Stimulated activated CD4-positive, alpha-beta T cell treated with anti-CD3 and anti-CD28 coated beads, Interleukin-2, amount 100 ng/mL, for 4 hours (primary cell): ENCODE measurements at places on chromosomes 5 and 9.

DNA sequence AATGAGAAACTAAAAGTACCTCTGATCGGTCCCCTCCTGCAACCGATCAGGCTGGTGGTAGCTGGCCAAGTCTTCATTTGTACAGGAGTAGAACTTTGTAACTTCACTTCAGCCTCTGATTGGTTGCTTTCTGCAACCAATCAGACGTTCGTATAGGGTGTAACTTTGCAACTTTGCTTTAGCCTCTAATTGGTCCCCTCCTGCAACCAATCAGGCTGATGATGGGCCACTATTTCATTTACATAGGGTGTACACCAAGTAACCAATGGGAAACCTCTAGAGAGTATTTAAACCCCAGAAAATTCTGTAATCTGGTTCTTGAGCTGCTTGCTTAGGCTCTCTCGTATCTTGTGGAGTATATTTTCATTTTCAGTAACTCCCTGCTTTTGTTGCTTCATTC is 445.5 kb downstream of the MED10 start:
- no peak for DNase-seq

DNA sequence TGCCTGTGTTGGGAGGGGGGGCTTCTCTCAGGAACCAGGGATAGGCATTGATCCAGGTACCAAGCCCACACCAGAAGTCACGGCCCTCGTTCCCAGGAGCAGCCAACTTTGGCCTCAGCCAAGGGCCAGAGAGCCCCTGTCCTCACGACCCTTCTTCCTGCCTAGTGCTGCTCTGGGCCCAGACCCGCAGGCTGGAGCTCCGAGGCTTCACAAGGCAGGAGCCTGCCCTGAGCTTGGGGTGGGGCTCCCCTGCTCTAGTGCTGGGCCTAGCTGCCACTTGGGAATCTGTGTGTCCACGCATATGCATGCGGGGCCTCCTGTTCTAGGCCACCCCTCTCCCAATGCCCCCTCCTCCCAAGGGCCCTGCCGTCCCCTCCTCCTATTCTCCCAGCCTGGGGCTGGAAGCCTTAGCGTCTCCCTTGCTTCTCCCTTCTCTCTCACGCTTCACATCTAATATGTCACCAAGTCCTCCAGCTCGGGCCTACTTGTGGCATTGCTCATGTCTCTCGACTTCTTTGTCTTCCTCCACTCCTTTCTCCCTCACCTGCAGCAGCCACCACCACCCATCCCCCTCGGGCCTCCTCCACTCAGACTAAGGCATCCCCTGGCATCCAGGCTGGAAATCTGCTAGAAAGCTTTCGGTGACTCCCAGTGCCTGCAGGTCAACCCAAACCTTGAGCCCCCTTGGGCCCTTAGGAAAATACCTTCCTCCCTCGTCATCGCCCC is 3.4 kb downstream of the UNC5A start:
- no peak for DNase-seq

DNA sequence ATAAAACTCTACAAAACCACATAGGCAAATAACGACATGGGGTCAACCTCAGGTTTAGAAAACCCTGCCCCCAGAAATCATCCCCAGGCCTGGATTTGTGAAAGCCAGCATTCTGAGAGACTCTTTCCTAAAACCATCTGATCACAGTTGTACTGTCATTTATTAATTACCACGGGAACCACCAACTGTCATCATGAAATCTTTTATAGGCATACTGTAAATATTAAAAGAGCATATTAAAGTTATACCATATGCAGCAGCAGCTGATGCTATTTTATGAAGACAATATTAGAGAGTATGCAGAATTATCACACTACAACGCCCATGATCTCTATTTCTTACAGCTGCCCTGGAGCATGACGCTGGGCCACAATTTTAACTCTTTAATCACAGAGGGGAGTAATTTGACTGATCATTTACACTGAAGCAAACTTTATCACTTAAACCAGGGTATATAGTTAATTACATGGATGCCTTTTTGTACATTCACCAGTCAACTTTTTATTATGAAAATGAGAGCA is 9.0 kb upstream of the ZDHHC21 start:
- DNase-seq, result no peak

GRCh38 chr5:488241-488640 is 36.0 kb downstream of the SLC9A3 start:
- no peak for DNase-seq

DNA sequence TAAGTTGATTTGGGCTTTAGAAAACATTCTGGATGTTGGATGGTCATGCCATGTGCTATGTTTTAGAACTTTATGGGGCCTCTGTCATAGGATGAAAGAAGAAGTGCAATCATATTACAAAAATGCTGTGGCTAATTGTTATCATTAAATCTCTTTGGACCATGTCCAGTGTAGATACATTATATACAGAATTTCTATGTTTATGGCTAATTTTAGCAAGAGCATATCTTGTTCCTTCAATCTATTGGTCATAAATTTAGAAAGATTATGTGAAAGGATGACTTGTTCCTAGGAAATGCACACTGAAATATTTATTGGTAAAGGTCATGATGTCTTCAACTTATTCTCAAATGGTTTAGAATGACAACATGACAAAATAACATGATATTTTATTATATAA is 42.4 kb upstream of the ELL2 start:
- DNase-seq, result no peak

DNA sequence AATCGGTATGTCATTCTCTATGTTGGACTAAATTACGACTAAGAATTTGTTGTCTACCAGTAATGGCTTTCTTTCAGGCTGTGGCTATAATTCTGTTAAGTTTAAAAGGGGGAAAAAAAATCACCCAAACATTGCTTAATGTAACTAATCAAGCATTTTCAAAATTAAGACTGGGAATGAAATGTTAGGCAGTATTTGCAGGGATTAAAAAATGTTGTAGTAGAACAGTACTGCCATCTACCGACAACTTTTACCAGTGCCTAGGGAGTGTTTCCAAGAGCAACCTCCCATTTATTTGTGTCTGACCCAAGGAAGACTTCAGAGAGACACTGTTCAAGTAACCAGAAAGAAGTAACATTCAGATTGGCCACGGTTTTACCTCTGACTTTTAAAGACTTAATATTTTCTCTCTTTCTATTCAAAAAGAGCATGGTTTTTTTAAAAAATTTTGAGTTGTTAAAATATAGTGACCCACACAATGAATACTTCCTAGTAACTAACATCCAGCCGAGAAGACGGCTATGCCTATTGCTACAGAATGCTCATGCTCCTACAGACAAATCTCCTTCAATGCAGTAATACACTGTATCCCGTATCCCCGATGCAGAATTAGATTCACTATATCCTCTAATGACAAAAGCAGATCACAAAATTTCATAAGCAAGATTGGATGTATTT is 92.4 kb downstream of the ARL15 start:
- DNase-seq, result no peak

- no peak for DNase-seq
Measured at GRCh38 chr5:9957214-9957613, 292.5 kb downstream of the ATPSCKMT start.

DNA sequence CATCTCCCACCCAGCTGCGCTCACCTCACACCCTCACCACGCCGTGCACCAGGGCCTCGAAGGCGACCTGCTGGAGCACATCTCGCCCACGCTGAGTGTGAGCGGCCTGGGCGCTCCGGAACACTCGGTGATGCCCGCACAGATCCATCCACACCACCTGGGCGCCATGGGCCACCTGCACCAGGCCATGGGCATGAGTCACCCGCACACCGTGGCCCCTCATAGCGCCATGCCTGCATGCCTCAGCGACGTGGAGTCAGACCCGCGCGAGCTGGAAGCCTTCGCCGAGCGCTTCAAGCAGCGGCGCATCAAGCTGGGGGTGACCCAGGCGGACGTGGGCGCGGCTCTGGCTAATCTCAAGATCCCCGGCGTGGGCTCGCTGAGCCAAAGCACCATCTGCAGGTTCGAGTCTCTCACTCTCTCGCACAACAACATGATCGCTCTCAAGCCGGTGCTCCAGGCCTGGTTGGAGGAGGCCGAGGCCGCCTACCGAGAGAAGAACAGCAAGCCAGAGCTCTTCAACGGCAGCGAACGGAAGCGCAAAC is 1.1 kb downstream of the POU4F3 start:
- DNase-seq, result no peak

DNA sequence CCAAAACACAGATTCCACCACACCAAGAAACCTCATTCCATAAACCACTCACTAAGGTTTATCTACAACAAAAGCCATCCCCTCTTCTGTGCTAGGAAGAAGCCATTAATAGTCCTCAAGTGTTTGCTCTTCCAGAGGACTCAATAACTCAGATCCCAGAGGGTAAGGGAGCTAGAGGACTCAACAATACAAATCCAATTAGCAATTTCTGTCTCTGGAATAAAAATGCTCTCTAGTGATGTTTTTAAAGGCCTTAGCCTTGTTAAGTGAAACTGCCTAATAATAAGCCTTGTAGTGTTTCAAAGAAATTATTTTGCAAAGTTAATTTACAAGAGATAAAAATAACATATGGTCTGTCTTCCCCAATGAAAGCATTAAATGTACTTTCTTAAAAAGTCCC is 942.4 kb downstream of the CDH12 start:
- no peak for DNase-seq

DNA sequence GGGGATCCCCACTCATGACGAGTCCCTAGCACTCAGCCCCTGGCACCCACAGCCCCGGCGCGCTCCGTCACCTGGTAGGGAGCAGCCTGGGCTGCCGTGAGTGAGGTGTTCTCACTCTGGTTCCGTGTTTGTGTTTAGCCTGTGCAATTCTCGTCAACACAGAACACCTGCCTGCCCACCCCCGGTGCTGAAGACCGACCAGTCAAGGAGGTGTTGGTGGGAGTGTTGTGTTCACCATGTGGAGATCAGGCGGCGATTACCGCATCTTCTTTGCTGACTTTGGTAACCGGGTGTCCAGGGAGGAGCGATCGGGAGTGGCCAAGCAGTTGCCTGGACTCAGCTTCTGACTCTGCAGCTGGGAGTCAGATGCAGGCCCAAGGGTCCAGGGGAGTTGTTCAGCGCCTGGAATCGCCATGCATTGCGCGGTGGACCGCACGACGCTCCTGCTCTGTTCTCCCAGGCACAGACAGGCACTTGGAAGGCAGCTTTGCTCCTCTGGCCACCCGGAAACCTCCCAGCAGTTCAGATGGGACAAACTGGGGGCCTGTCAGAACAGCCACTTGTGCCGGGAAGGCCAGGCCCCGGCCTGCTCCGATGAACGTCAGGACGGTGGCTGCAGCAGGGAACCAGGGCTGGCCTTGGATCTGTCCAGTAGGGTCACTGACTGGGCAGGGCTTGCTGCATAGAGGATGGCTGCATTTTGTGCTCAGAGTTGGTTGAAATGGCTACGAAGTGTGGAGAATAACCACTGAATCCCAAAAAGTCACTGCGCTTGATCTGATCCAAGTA is 28.2 kb downstream of the EXOC3 start:
- DNase-seq, result no peak

DNA sequence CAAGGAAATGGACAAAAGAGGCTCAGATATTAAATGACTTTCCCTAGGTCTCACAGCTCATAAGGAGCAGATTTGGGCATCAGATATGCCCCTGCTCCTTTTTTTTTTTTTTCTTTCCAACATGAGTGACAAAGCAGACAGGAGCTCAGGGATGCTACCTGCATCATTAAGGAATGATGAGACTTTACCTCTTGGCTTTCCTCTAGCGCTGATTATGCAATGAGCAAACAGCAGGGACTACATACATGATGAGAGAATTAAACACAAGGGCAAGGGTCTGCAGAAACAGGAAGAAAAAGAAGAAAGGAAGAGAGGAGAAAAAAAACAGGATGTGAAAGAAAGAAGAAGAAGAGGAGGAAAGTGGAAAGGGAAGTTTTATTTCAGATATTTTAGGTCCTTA is 179.9 kb downstream of the PPP2R2B start:
- DNase-seq, result no peak

GRCh38 chr5:147554261-147554817 is 44.5 kb upstream of the DPYSL3 start:
- no peak for DNase-seq

- DNase-seq, result no peak
Measured at GRCh38 chr5:21918451-21918850, 934.7 kb downstream of the CDH12 start.

DNA sequence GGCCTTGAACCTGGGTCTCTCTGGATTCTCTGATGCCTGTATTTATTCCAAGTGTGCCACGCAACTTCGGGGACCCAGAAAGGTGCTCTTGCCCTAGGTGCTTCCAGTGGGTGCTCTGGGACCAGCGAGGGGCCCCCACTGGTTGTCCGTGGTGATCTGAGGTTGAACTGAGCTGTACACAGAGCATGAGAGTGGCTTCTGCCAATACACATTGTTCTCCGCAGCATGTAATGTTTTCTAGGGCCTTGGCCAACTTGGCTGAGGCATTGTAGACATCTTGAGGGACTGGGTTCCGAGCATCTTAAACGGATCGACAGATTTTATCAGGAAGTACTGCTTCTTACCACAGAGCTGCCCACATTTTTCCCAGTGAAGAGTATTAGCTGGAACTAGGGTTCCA is 117.9 kb downstream of the MTX3 start:
- DNase-seq, result no peak

DNA sequence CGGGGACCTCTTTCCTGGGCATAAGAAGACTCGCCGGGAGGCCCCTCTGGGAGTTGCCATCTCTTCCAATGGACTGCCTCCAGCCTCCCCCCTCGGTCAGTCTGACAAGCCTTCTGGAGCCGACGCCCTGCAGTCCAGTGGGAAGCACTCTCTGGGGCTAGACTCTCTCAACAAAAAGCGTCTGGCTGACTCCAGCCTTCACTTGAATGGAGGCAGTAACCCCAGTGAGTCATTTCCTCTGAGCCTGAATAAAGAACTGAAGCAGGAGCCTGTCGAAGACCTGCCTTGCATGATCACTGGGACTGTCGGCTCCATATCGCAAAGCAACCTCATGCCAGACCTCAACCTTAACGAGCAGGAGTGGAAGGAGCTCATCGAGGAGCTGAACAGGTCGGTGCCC is 28.4 kb upstream of the LTC4S start:
- DNase-seq, result no peak

- DNase-seq, result no peak
Measured at GRCh38 chr9:73347720-73348119, 196.1 kb downstream of the ANXA1 start.

- DNase-seq, result no peak
Measured at GRCh38 chr9:19173598-19174125, 46.4 kb upstream of the PLIN2 start.

GRCh38 chr5:145347026-145347616 is 488.0 kb downstream of the PRELID2 start:
- DNase-seq, result no peak

DNA sequence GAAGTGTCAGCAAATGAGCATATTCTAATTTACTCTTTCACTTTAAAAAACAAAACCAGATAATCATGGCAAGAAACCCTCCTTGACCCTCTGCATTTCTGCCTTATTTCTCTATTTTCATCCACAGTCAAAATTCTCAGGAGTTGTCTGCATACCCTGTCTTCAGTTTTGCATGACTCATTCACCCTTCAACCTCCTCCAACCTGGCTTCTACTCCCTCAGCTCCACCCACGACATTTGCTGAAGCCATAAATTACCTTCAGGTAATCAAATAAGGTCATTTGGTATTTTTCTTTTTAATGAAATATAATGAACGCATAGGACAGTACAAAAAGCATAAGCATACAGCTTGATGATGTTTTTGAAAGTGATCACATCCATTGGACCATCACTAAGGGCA is 27.8 kb upstream of the SH3GL2 start:
- no peak for DNase-seq

- no peak for DNase-seq
Measured at GRCh38 chr5:18119156-18119785, 485.0 kb downstream of the TAF11L14 start.
